ENCODE measurements at places on chromosomes 12 and 14. TPM values are rescaled to one million over a fixed set of nuclear protein-coding genes. Genes with fewer than 3 reads are reported as not detected.

GRCh38 chr14:54342806-54343205 is 54.0 kb upstream of the CDKN3 start:
- H3K4me3 ChIP-seq: no peak overlapping the region
- peaks cover 7% of the 10 kb centered on the region for H3K27me3 ChIP-seq
- H3K36me3 ChIP-seq: no peaks in the 10 kb centered on the region

GRCh38 chr12:119781804-119782203 is 95.3 kb downstream of the CIT start:
- H3K4me1 ChIP-seq: no peaks in the 10 kb centered on the region
- H3K4me3 ChIP-seq: no peak overlapping the region

- H3K36me3 ChIP-seq: no peaks in the 10 kb centered on the region
- no peaks in the 10 kb centered on the region for H3K27me3 ChIP-seq
- no peak overlapping the region for H3K27ac ChIP-seq
- H3K4me1 ChIP-seq: no peaks in the 10 kb centered on the region
These were observed 95.1 kb upstream of the NRXN3 start for GRCh38 chr14:78075033-78075432.

GRCh38 chr14:91372671-91373495 is 44.7 kb downstream of the CCDC88C start:
- no peak for DNase-seq
- H3K36me3 ChIP-seq: peaks cover 31% of the 10 kb centered on the region
- peak overlapping the region; percentile 37 for H3K4me3 ChIP-seq

DNA sequence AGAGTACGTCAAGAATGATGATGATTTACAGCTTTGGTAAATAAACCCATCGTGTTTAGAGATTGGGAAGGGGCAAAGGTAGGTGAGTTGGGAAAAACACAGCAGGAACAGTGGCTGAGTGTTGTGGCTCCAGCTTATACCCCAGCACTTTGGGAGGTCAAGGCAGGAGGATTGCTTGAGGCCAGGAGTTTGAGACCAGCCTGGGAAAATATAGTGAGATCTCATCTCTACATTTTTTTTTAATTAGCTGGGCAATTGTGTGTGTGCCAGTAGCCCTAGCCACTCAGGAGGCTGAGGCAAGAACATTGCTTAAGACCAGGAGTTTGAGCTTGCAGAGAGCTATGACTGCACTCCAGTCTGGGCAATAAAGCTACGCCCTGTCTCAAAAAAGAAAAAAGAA is 77.1 kb downstream of the RASSF9 start:
- H3K27me3 ChIP-seq: no peaks in the 10 kb centered on the region
- no peak overlapping the region for H3K4me3 ChIP-seq
- no peaks in the 10 kb centered on the region for H3K36me3 ChIP-seq
- no peak overlapping the region for H3K27ac ChIP-seq
- H3K4me1 ChIP-seq: no peaks in the 10 kb centered on the region
- no peak for DNase-seq

DNA sequence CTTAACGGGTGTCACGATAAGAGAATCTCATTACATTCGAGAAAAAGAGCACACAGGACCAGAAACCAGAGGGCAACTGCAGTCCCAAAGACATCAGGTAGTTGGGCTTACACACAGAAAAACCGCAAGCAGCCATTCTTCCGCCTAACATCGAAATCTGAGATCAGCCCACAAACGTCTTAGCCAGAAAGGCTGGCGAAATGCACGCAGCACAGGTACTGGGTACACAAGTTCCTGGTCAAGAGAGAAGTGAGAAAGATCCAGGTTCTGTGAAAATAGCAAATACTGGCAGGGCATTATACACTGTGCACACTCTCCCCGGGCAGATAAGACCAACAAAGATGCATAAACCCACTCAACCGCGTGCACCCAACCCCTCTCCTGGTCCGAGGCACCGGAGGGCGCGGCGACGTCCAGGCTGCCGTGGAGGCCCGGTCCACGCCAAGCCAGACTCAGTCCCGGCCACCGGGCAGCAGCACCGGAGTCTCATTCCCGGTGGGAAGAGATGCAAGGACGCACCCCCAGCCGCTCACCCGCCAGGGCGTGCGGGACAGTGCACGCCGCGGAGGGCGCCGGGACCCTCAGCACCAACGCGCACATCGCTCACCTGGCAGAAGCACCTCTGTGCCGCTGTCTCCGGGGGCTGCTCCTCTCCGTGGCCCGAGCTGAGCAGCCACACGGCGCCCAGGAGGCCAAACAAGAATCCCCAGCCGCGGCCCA is 437 bp downstream of the ERO1A start:
- peak overlapping the region; percentile 71 for H3K27ac ChIP-seq
- peak overlapping the region; percentile 70 for H3K4me3 ChIP-seq
- H3K27me3 ChIP-seq: no peaks in the 10 kb centered on the region
- peak; percentile 59 for DNase-seq
- H3K36me3 ChIP-seq: peaks cover 3% of the 10 kb centered on the region

Gene MGP
- total RNA-seq: 1.5 TPM

DNA sequence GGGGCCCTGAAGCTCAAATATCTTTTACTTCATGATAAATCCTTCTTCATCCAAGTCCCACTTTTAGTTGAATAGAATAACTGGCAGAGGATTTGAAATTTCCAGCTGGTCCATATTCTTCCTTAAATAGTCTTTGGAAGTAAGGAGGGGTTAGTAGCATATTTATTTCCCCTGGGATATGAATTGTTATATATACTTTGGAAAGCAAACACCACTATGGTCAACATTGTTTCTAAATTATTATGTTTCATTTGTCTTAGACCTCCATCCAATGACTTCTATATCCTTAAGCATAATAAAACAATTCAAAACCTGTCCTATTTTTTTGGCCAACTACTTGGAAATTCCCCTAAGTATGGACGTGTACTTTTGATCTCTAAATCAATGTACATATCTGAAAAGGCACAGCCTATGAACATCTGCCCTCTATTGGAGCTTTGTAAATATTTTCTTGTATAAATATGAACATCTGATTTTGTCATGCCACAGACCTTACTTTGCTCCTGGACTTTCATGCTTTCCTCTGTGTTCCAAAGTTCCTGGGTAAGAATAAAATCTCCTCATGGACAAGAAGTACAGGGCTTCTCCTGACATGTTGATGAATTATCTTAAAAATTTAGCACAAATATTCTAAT is 1212.0 kb downstream of the GALC start:
- H3K27me3 ChIP-seq: no peaks in the 10 kb centered on the region
- H3K27ac ChIP-seq: no peak overlapping the region
- no peak for DNase-seq
- no peaks in the 10 kb centered on the region for H3K4me1 ChIP-seq
- no peaks in the 10 kb centered on the region for H3K36me3 ChIP-seq
- no peak overlapping the region for H3K4me3 ChIP-seq

DNA sequence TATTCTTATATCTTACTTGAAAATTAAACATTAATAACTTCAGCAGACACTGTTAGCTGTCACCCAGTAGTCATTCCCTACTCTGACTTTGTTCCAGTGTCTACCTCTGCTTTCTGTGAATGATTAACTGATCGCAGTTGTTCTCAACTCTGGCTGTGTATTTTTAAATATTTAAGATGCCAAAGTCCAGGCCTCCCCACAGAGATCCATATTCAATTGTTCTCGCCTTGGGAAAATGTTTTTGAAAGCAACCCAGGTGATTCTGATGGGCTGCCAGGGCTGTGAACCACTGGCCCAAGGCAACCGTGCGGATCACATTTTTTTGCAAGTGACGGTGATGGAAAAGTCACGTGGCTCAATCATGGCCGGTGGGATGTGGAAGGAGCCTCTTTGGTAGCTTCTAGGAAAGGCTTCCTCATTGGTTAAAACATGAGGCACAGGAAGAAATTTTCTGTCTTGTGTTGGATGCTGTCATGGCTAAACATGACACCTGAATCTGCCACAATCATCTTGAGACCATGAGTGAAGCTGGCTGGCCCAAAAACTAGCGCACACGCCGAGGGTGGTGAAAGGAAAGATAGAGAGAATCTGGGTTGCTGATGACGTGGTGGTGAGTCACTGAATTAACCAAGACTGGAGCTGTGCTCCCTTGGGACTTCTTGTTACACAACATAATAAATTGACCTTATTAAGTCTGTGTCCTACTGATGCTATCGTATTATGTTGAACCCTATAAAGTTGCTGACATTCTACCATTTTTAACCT is 37.2 kb downstream of the RDH12 start:
- H3K4me1 ChIP-seq: no peaks in the 10 kb centered on the region
- H3K27ac ChIP-seq: no peak overlapping the region
- no peak for DNase-seq
- no peaks in the 10 kb centered on the region for H3K27me3 ChIP-seq

- no peak overlapping the region for H3K27ac ChIP-seq
- H3K36me3 ChIP-seq: peaks cover 49% of the 10 kb centered on the region
- no peaks in the 10 kb centered on the region for H3K27me3 ChIP-seq
- H3K4me3 ChIP-seq: no peak overlapping the region
These were observed 10.8 kb downstream of the KCTD10 start for GRCh38 chr12:109466305-109466704.

Gene PIANP
- not detected for total RNA-seq

GRCh38 chr12:99343960-99344359 is 303.6 kb upstream of the GARIN6 start:
- no peak overlapping the region for H3K27ac ChIP-seq
- no peaks in the 10 kb centered on the region for H3K36me3 ChIP-seq
- no peak overlapping the region for H3K4me3 ChIP-seq
- no peaks in the 10 kb centered on the region for H3K4me1 ChIP-seq

Gene PPHLN1
- total RNA-seq: 80.8 TPM

DNA sequence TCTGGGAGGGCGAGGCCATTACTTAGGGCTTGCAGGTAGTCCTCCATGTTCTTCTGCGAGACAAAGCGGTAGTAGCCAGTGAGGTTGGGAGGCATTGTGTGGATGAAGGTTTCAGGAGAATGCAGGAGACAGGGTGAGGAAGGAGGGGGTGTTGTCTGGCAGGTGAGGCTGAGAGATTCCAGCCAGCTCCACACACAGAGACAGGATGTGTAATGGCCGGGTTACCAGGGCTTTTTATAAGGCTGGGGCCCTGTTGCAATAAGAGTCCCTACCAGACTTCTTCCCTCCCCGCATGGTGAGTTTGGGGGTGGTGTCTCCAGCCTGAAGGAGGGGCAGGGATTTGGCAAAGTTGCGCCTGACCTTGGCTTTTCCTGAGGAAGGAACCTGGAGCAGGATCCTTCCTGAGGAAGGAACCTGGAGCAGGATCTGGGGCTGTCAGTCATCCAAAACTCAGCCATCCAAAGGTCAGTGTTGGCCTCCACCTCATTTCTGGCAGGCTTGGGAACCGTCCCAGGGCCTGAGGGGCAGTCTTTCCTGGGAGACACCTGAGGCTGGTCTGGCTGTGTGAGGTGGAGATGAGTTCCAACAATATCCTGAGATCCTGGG is at the start of gene RBP5:
TSS of gene RBP5 (minus strand) at position 209 of the 606 bp plus-strand sequence. CDS start at position 95, 114 bp downstream.
- peak within 1 kb of the TSS; percentile 80 for H3K4me3 ChIP-seq
- peaks cover 4% of the 10 kb centered on the region for H3K4me1 ChIP-seq
- peak within 1 kb of the TSS; percentile 78 for H3K27ac ChIP-seq
- no peak for DNase-seq

Gene VRTN
- total RNA-seq: 0.06 TPM

Gene HCAR1
- total RNA-seq: not detected

Gene EGLN3
- 7.6 TPM for total RNA-seq

Gene CCDC196
- not detected for total RNA-seq

DNA sequence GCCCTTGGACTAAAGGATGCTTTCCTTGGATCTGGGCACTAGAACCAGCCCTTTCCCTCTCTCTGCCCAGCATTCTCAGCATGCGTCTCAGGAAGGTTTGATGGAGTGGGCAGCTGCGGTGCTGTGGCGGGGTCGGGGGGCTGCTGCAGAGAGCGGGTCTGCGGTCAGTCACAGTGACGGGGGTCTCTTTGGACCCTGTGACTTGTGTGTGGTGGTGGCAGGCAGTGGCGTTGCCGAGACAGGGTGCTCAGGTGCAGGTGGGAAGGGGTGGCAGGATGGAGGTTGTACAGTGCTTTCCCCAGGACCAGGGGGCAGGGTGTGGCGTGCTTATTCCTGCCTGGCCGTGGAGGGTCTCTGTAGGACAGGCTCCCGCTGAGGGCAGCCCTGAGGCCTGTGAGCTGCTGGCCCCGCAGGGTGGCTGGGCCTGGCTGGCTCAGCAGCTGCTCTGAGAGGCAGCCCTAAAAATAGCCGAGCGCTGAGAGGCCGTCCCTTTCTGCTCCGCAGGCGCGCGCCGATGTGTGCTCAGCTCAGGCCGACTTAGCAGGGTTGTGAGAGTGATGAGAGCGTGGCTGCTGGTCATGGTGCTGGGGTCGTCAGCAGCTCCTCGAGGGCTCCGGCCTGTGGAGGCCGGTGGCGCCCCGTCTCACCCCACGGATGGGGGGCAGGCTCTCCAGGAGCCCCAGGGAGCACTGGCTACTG is 9.7 kb downstream of the PACS2 start:
- DNase-seq: no peak
- no peak overlapping the region for H3K4me3 ChIP-seq
- H3K27me3 ChIP-seq: no peaks in the 10 kb centered on the region
- peaks cover 12% of the 10 kb centered on the region for H3K4me1 ChIP-seq
- no peak overlapping the region for H3K27ac ChIP-seq

Gene TCL1A
- total RNA-seq: 1.9 TPM

Gene GPRC5A
- not detected for total RNA-seq

Gene LTBP2
- 0.39 TPM for total RNA-seq

Gene IFI27
- total RNA-seq: 1.8 TPM
